ENCODE measurements at places on chromosomes 4 and X.

- DNase-seq: no peak
Measured at GRCh38 chrX:155406429-155406828, 24.5 kb downstream of the F8A2 start.

DNA sequence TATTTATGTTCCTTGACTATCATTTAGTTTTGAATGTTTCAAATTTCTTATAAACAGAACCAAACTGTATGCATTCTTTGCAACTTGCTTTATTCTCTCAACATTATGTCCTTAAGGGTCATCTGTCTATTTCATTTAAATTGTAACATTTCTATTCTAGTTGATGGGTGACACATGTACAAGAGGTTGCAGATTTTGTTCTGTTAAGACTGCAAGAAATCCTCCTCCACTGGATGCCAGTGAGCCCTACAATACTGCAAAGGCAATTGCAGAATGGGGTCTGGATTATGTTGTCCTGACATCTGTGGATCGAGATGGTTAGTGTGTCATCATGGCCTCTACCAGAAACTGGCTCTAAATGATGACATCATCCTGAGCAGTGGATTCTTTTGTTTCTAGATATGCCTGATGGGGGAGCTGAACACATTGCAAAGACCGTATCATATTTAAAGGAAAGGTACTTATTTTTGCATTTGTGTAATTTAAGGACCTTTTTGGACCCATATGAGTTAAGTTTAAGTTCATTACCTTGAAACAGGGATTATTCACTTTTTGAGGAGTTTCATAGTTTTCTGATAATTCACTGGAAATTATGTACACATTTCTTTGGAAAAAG, 6.1 kb downstream of the LIAS start:
- peak; percentile 56 for DNase-seq

DNA sequence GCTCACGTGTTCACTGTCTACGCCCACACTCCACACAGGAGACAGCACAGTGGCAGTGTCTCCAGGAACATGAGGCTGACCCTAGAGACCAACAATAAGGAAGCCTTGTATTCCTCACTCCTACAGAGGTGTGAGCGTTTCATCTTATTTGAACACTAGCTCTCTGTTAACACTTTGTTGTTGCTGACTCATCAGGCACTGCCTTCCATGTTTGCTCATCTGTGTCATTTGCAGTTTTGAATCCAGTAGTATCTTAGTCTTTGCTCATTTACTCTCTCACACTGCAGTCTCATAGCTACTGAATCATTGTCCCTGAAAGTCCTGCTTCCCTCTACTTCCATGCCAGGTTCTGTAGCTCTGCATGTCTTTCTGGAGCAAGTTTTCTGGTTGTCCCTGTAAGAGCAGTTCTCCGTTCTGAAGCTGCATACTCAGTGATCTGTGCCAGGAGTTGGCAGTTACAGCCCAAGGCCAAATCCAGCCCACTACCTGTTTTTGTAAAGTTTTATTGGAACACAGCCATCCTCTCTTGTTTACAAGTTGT, 80.3 kb upstream of the DCLK2 start:
- DNase-seq: no peak

DNA sequence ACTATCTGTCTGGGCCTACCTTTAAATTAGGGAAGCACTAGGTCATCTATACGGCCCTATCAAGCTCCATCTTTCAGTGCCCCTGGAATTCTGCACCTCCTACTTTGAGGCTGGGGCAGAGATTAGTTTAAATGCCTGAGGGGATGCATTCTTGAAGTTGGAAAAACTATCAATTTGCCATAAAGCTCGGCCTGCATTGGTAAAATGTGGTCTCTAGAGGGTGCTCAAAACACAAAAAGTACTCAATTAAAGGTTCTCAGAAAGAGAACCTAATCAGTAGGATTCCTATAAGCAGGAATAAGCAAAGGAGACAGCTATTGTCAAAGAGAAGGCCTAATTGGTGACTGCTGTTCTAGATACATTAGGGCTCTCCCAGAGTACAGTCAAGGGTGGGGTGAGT, 111.7 kb downstream of the AMER1 start:
- DNase-seq: peak; percentile 3

DNA sequence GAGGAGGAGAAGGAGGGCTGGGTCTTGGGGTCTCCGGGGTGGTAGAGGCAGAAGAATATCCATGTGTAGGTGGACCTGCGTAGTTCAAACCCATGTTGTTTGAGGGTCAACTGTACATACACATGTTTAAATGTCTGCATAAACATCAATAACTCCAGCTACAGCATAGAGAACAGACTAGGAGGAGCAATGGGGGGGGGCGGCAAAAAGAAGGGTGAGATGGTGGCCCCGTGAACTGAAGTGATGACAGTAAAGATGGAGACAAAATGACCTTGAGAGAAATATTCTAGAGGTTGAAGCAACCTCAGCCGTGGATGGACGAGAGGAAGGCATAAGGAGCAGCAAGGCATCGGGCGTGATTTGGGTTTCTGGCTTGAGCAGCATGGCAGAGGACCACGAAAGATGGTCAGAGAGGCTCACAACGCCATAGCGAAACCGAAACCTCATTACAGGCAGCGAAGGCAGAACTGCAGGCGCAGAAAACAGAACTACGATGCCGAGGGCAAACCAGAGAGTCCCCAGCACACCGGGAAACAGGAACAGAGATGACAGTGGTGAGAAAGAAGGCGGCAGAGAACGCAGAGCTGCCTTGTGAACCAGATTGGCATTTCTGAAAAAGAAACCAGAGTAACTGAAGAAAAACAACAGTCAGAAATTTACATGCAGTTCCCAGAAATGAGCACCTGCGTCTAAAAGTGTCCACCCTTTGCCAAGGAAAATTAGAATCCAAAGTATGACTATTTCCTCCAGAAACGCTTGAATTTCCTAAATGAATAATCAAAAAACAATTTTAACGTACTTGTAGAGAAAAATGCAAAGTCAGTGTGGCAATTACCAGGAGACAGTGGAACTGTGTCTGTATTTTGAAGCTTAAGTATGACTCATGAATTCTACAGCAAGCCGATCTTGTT, 50.3 kb upstream of the ENPP6 start:
- DNase-seq: peak; percentile 66

- no peak for DNase-seq
Measured at GRCh38 chr4:70925899-70926635, 23.9 kb downstream of the MOB1B start.

DNA sequence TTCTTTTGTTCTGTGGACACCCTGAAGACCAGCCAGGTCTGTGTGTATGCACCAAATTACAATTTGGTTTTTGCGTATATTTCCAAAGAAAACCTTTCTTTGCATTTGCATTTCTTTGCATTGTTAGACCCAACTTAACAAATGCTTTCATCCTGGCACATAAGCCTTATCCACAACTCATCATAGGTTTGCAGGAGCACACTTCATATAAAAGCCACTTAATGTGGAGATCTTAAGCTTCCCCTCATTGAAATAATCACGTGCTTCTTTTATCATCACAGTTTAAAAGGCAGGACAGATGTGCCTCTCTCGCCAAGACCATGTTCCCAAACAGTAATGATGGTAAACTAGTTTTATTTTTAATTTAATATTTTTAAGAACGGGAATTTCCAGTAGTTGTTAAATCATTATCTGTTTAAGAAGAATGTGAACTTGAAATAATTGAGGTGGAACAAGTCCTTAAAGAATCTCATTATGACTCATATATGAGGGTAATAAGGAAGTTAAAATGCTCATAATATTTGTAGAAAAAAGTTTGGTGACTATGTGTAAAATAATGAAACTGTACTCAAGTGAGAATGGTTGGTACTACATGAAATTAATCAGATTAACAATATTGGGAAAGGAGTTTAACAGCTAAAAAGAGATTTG, 65.5 kb downstream of the GLRA3 start:
- DNase-seq: no peak

GRCh38 chrX:122047261-122047660, 999.9 kb downstream of the GLUD2 start:
- DNase-seq: no peak

- DNase-seq: no peak
Measured at GRCh38 chrX:119442286-119442685, 26.0 kb upstream of the SLC25A5 start.

DNA sequence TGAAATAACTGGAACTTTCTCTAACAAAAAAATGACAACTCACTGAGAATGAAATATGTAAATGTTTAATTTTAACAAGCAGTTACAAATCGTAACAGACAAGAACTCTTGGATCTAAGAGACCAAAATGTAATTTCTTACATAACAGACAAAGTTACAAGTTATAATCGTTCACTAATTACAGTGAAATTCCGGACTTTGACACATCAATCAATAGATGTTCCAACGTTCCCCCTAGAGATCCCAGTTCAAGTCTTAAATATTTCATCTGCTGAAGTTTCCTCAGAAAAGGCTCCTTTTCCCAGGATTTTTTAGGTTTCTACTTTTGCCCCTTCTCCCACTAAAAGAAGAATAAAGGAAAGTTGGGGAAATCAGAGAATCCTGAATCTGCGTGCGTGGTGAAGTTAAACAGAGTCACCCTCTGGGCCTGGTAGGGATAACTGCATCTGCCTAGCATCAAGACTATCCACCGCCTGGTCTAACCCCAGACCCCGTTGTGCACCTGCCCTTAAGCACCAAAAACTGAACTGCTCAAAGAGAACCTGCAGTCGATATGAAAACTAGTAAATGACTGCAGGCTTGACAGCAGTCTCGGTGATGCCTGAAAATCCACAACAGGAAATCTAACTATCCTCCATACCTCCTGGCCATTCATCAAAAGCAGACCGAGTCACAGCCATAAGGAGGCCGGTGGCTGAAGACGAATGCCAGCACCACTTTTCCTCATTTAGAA, 2.3 kb downstream of the IRF2 start:
- DNase-seq: no peak
